NCI-H510A treated with DMSO at 0.1 percent for 48 hours (cell line): ENCODE measurements at places on chromosomes 7 and 10.
A peak's percentile ranks its signal among the peaks of the same experiment; 100 is the strongest.

DNA sequence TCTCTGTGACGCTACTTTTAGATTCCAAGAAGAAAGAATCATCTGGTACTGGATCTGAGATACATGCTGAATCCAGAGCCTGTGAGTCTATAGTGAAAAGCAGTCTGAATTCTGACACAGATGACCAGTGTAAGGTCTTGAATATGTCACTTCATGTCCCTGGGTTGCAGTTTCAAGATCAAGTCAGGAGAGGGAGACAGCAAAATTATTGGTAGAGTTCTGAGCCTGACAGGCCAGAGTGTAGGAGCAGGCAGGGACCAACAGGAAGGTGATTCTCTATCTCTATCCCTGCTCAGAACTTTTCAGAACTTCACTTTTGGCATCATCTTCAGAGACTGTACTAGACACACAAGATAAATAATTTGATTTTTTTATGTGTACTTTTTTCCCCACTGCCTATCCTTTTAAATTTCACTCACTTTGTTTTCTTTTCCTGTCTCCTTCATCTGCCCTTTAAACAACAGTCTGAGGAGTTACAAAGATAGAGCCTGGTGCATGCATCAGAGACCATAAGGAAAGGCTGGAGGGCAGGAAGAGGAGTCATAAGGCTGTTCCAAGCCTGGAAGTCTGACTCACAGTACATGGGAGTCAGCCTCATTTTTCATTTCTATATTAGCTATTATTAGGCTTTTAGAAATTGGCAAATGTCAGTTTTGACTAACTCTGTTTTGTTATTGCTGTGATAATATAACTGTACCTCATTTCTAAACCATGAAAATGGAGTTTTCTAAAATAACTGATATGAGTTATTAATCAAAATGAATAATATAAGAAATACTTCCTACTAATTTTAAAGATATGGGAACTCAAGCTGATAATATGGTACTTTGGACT, 120.2 kb upstream of the TMEM229A start:
- peak; percentile 15 for DNase-seq

DNA sequence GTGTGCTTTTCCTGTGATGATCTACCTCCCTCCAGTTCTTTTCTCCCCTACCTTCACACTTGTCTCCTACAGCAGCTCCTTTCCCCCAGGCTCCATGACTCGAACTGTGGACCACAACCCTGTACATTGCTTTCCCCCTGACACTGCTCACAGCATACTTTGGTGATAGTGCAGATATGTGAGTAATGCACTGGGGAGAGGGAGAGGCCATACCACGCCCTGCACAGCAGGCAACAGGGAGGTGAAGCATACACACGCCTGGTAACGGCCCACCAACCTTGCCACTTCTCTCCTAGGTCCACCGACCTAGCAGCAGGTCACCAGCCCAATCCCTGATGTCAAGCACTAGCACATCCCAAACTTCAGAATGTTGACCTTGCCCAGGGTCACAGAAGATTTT, 238.2 kb downstream of the GRID1 start:
- no peak for DNase-seq

- DNase-seq = no peak
Observed at GRCh38 chr7:8084836-8085235, 116.2 kb downstream of the GLCCI1 start.

DNA sequence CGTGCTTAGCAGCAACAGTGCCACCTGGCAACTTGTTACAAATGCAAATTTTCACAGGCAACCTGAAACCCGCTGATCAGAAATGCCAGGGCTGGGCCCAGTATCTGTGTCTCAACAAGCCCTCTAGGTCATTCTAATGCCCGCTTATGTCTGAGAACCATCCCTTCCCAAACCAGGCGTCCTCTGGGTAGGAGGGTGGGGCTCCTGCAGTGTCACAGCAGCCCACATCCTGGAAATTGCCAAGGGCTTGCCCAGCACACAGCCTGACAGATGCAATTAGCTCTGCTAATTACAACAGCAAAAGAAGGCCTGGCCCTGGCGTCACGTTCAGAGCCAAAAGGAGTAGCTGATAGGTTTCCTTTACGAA, 15.9 kb downstream of the ITPRIP start:
- DNase-seq = peak; percentile 59

GRCh38 chr7:37009125-37009675, 284.9 kb upstream of the AOAH start:
- DNase-seq = peak; percentile 23

GRCh38 chr7:114875186-114875585, 46.7 kb upstream of the MDFIC start:
- no peak for DNase-seq

GRCh38 chr7:35555934-35556333, 139.0 kb downstream of the HERPUD2 start:
- no peak for DNase-seq

DNA sequence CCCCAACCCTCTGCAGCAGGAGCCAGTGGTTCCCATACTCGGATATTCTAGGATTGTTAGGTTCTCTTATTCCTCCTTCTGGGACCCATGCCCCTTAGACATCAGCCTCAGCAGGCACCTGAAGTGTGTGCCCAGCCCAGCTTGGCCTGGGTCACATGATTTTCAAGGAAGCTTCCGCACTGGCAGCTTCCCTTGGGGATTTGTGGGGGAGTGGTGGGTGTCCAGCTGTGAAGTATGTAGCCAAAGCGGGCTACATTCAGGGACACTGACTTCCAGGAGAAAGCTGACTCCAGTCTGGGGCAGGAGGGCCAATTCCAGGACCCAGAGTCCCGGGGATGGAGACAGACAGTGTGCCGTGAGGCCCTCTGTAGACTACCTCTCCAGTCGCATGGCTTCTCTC, 1.3 kb downstream of the LDB1 start:
- DNase-seq = no peak

GRCh38 chr7:127900141-127900540, 131.1 kb downstream of the LRRC4 start:
- no peak for DNase-seq
